ENCODE measurements at places on chromosomes 6 and 20.

GRCh38 chr6:168704678-168705077, 263.7 kb downstream of the SMOC2 start:
- no peak for ATAC-seq

DNA sequence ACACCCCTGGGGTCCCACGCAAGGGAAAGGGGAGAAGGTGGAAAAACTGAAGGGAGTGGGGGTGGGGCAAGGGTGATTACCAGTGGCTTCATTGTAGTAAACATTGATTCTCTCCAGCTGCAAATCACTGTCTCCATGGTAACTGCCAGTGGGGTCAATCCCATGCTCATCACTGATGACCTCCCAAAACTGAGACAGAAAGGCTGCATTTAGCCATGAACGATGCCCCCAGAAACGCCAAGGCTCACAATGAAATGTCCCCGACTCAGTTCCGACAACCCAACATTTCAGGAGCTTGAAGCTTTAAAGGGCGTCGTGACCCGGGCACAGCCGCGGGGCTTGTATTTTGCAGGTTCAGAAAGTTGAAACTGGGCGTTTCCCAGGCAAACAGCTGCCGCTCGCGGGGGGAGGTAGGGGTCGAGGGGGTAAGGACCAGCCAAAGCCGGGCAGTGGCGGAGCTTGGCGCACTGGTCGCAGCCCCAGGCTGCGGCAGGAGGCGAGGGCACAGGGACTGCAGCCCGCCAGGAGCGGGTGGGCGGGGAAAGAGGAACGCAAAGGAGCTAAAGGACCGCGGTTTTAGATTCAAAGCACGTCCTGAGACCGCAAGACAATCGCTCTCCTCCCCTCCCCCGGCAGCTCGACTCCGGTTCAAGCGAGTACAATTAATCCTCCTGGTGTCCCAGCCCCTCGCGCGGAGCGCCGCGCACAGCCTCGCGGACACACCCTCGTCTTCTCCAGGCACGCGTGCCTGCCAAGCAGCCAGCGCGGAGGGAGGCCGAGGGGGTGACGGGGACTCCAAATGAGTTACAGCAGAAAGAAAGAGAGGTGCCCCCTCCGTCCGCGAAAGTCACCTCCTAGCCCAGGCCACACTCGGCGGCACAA, 731 bp downstream of the TUBB2B start:
- ATAC-seq = peak; percentile 34

DNA sequence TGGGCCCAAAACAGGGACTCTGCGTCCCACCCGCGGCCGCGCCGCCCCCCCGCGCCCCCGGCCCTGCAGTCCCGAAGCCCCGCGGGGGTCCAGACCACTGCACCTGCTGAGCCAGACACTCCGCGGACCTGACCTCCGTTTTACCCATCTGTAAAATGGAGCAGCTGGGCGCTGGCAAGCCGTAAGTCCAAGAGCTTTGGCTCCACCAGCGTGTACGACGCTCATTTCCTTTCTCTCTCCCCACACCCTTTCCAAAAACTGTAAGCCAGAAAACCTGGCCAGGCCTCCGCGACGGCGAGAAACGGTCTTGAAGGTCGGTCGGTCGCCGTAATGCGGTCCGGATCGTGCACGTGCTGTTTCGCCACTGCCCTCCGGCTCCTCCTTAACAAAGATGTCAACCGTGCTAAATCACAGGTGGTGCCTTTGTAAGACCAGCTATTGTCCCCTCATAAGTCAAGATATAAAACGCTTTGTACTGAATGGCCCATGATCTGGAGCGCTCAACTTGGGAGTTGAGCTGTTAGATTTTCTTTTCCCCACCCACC, 7.8 kb upstream of the NR2E1 start:
- ATAC-seq = no peak

DNA sequence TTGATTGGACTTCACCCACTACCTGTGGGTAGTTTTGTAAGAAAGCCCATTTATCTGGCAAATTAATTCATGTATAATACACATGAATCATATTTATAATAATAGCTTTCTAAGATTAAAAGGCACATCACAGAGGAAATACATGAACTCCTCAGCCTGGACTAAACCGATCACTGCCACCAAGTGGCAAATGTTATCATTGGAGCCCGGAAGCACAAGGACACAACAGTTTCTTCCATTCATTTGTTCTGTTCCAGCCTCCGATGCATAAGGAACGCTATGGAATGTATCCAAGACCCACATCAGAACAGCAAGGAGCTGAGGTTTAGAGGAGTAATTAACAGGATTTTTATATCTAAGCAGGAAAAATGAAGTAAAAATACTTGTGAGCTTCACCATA, 13.9 kb upstream of the IPCEF1 start:
- ATAC-seq = no peak

DNA sequence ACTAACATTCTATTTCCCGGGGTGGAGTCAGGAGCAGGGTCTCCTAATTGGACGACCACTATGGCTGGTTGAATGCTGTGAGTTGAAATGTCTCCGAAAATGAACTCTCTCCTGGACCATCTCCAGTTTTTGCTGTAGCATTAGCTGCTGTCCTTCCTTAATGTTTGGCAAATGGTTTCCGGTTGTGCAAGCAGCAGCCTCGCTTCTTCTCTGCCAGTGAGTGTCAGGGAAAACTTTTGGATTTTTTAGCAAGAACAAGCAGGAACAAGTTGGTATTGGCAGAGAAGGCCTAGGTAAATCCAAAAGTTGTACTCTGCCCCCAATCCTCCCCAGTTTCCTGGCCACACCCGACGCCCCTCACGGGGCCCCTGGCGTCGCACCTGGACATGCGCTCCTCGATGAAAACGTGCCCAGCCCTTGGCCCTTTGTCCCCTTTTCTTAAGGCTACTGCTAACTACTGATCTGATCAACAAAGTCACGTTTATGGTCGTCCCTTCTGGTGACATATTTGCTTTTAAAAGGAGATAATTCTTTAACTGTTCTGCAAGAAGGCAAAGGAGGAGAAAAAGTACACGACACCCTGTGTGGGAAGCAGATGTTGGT, 103.2 kb downstream of the ARMC2 start:
- ATAC-seq = no peak

- no peak for ATAC-seq
These were observed 176.1 kb downstream of the ID4 start for GRCh38 chr6:20013066-20013861.

- ATAC-seq = peak; percentile 27
These were observed 94.0 kb downstream of the CD83 start for GRCh38 chr6:14211562-14211942.

GRCh38 chr6:167497428-167498056, 172.7 kb downstream of the TTLL2 start:
- no peak for ATAC-seq

DNA sequence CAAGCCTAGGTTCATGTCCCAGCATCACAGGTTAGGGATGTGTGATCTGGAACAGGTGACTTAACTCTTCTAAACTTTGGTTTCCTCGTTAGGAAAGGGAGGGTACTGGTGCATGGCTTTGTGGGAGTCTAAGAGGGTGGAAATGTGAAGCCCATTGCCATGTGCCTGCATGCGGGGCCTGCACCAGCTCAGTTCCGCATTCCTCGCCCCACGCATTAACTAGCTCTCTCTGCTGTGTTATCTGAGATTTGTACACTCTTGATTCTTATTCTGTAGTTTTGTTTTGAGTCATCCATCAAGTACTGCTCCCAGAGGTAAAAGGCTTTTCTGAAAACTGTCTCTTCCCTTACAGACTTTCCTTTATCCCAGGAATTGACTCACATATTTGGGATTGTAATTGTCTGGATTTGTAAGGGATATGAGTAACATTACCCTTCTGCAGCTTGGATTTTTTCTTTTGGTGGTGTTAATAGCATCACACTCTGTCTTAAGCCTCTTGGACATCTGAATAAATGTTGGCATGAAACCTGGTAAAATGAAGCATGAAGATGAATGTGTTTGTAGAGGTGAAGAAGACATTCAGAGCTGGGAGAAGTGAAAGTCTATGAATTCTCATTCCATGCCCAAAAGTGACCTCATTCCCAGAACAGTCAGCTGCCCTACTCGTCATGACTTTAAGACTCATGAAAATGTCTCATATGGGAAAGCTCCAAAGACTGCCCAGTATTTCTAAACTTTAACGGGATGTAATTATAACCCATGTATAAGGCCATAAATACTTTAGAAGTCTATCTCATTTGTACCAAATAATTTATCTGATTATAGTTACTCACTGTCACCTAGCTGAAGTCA, 357.3 kb downstream of the FOXA2 start:
- ATAC-seq = no peak

DNA sequence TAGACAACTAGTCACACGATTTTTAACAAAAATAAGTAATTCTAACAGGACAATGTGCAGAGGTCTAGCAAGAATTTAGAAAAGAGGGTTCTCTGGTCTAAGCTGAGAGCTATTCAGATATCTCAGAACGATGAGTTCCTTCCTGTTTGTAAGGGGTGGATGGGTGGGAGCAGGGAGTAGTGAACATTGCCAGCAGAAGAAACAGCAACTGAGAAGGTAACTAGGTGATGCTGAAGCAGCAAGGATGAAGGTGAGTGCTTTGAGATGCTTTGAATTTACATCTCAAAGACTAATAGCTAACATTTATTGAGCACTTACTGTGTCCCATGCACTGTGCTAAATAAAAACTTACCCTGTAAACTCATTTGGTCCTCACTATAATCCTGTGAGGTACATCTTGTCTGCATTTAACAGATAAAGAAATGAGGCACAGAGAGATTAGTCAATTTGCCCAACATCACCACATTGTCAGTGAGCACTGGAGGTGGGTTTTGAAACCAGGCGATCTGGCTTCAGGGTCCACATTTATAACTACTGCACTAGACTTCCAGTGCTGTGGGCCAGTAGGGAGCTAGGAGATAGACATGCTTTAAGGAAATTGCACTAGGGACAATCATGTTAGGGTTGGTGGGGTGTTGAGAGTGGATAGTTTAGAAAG, 15.7 kb downstream of the BRD2 start:
- ATAC-seq = peak; percentile 41

DNA sequence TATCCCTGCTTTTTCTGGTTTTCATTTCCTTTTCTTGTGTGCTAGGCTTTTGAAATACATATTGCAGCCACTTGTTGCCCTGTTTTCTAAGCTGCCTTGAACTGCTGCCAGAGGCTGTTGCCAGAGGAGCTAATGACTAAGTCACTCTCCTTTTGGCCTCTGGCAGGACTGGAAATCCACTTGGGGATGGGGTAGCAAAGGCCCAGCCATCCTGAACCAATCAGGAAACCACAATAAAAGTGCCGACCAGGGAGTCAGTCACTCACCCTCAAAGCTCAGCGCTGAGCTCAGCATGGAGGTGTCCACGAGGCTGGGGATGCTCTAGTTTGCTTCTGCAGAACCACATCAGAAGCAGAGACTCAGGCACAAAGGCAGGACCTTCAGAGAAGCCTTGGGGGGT, 813.0 kb downstream of the DHX35 start:
- no peak for ATAC-seq

- ATAC-seq = peak; percentile 62
These were observed 81.0 kb downstream of the GPX5 start for GRCh38 chr6:28606424-28607391.

- no peak for ATAC-seq
These were observed 37.2 kb downstream of the EDN1 start for GRCh38 chr6:12327391-12327790.

DNA sequence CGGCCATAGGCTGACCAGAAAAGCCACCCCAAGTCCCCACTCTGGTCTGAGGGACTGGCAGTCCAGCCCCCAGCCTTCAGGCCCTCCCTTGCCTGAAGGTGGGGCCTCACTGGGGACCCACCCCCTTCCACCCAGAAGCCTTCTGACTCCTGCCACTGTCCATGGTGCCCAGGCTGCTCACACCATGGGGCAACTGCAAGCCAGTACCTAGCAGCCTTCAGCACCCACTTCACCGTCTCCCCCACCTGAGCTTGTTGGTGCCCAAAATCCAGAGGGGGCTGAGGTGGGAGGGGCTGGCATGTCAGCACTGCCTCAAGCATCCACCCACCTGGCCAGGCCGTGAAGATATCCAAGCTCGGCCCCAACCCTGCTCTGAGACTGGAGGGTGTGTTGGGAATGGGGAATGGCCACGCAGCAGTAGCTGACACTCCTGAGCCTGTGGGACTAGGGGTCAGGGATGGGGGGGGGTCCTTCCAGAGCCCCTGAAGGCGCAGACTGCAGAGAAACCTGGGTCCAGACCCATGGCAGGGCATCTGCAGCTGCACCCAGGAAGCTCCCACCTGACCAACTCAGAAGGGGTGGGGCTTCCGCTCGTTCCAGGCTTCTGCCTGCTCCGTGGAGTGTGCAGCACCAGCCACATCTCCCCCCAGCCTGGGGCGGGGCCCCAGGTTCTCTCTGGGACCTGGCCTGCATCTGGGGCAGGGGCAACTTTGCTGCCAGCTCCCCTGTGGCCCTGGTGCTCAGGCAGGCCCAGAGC, 942.1 kb upstream of the EPHA7 start:
- no peak for ATAC-seq

DNA sequence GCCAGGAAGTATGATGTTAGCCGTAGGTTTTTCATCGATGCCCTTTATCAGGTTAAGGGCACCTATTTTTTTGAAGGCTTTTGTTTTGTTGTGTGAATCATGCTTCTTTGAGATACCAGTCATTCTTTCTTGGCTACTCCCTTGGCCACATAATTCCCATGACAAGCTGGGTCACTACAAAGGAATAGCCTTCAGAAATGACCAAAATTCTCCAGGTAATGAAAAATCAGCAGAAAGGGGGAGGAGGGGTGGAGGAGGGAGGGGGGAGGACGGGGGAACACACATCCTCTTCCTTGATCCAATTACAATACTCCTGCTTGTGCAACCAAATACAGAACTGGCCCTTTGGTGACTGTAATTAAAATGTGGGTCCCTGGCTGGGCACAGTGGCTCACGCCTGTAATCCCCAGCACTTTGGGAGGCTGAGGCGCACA, 21.7 kb upstream of the TGM2 start:
- ATAC-seq = no peak

DNA sequence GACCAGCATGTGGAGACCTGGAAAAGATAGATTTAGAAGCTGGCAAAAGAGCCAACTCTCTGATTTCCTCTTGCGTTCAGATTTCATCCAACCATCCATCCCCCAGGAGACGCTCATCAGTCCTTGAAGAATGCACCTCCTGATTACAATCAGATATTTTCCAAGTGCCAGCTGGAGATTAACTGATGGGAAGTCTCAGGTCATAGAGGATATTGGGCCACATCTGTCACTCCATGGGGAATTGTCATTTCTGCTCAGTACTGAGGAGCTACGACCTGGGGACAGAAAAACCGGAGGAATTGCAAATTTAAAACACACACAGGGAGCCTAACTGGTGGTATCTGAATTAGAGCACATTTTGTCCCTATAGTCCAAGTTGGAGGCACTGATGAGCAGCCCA, 496.2 kb upstream of the SULF2 start:
- ATAC-seq = no peak
